D341Med (cell line): ENCODE measurements at places on chromosomes 12 and 14.
A peak's percentile ranks its signal among the peaks of the same experiment; 100 is the strongest.

- DNase-seq, result no peak
Measured at GRCh38 chr14:58722441-58722840, 84.7 kb downstream of the DACT1 start.

DNA sequence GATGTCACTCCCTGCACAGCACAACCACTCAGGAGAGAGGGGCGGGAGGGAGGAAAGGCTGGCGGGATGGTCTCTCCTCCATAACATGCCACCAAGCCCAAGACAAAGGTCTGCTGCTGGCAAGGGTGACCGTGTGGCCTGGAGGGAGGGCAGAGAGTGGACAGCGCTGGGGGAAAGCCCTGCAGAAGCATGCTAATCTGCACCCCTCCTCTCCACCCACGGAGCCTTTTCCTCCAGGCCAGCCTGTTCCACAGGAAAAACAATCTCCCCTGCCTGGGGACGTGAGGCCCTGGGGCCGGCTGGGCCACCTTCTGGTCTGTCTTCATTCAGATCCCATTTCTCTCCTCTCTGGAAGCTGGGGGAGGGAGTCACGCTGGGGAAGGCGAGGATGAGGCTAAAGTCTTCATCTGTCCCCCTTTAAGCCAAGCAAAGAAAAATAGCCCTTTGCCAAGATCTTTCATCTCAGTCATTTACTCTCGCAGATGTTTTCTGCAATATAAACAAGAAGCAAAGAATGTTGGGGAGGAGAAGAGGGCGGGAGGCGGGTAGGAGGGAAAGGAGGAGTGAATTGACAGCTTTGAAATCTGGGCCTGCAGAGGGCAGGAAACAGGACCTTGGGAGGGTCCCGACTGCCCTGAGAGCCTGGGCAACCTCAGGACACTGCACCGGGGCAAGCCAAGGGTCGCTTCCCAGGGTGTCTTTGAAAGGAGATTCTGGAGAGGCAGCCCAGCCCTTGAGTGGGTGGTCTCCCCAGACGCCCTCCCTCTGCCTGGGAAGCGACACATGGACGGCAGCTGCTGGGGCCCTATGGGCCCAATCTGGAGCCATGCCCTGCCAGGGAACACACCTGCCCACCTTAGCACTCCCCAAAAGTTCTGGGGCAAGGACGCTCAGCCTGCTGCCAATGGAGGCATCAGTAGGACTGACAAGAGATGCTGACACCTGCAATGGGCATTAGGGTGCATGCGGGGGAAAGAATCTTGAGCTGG lies 133.6 kb downstream of the ZFP36L1 start:
- no peak for DNase-seq

- DNase-seq, result no peak
Measured at GRCh38 chr14:93691042-93691780, 97.1 kb downstream of the PRIMA1 start.

DNA sequence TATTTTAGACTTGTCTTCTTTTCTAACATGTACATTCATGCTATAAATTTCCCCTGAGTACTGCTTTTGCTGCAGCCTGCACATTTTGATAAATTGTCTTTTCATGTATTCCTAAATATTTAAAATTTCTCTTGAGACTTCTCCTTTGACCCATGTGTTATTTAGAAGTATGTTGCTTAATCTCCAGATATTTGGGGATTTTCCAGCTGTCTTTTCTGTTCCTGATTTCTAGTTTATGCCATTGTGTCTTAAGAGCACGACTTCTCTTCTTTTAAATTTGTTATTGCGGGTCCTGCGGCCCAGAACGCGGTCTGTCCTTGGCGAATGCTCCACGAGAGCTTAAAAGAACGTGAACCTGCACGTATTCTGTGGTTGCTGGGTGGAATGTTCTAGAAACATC lies 136.4 kb downstream of the KIF26A start:
- DNase-seq, result no peak

DNA sequence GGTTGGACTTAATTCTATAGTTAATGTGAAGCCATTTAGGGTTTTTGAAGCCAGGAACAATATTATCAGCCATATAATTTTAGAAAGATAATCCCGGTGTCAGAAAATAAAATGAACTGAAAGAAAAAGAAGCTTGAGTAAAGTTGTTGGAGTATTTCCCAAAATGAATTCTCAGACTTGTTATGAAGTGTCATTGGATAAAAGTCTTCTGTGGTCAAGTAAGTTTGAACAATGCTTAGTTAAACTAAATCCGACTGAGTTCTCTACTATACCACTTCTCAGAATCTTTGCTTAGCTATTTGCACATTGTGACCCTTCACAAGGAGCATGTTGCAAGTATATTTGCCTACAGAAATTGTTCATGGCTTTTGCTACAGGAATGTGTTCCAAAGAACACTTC lies 17.5 kb upstream of the FLRT2 start:
- no peak for DNase-seq

- DNase-seq, result no peak
Measured at GRCh38 chr12:83190631-83191390, 504.1 kb downstream of the TMTC2 start.

DNA sequence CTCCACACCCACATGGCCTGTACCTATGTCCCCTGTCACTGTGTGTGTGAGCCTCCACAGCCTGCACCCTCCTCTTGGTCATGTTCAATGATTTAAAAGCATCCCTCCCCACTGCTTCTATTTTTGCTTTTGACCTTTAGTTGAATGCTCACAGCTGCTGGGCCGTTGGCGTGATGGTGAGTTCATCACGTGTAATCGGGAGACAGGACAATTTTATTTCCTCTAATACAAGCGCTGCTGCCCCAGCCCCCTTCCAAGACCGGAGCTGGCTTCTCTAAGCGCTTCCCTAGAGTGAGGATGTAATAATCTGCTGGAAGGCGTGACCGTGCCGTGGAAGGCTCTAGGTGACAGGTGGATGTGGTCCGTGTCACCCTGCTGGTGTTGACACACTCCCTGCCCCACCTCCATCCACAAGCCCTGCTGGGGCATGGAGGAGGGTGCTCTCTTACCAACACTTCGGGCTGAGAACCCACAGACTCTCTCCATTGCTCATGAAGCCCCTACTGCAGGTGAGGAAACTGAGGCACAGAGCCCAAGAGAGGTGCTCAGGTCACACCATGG lies 25.4 kb downstream of the CCDC85C start:
- no peak for DNase-seq

DNA sequence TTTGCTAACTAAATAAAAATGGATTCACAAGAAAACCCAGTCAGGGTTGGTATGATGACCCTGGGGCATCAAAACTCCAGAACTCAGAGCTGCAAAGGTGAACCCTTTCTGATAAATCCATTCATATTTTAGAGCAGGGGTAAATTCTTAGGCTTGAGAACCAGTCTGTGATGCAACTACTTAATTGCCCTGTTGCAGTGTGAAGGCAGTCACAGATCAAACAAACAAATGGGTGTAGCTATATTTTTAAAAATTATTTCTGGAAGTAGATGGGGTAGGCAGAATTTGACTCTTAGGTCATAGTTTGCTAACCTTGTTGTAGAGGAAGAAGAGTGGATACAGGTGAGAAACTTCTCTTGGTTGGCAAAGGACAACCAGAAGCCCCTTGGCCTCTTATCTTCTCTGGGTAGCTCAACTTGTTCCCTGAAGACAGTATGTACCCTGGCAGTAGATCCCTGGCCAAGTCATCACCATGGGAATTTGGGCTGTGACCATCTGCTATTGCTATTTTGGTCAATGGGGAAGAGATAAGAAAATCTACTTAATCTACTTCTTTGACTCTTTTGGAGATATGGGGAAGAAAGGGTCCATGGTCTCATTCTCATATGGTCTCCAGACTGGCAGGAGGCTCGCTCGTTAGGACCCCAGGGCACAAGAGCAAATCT lies 216.1 kb downstream of the PPM1H start:
- no peak for DNase-seq

- no peak for DNase-seq
Measured at GRCh38 chr14:81673930-81674329, 140.3 kb upstream of the SEL1L start.

- no peak for DNase-seq
Measured at GRCh38 chr12:31715283-31715825, 13.5 kb downstream of the AMN1 start.

- no peak for DNase-seq
Measured at GRCh38 chr12:122276242-122276641, 9.9 kb upstream of the VPS33A start.

DNA sequence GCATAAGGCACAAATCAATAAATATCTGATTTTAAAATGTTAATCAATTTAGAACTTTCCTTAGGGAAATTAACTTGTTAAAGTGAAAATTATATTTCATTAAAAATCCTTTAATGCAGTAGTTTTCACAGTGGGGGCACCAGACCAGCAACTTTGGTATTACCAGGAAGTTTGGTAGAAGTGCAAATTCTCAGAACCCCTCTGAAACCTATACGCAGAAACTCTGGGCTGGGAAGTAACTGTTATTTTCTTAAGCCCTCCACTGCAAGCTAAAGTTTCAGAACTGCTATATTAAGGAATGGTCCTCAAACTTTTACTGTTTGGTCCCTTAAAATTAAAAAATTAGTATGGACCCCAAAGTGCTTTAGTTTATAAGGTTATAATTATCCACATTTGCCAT lies 35.7 kb downstream of the GNPTAB start:
- no peak for DNase-seq

GRCh38 chr12:57474862-57475261 lies 4.8 kb downstream of the ARHGAP9 start:
- DNase-seq, result no peak

GRCh38 chr14:58832095-58832521 lies 194.3 kb downstream of the DACT1 start:
- no peak for DNase-seq

GRCh38 chr14:75023108-75023507 lies 20.4 kb downstream of the EIF2B2 start:
- DNase-seq, result no peak

- DNase-seq, result peak; percentile 72
Measured at GRCh38 chr14:49173765-49174373, 412.3 kb downstream of the RPS29 start.

DNA sequence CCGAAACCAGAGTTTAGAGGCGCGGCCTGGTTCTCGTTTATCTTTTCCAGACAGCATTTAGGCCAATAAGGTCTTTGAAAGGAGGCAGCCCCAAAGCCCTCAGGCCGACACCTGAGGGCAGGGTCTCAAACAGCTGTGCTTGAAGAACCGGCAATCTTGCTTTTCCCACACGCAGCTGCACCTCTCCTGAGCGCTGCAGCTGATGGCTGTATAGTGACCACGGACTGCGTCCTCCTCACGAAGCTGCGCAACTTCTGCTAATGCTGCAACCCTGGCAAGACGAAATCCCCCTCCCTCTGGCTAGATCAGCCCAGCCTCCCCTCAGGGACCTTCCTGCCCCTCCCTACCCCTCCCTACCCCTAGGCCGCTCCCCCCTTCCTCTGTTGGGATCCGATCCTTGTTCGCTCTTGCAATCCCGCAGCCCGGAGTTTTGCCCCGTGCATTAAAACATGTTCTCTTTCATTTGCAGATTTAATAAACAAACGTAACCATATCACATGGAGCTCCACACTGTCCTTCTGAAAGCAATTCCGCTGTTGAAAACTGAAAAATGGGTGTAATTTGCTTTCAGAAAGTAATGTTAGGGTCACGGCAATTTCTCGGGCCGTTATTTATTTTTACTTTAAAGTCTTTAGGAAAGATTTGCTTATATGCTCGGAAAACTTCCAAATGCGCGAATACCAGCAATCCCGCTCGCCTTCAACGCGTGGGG lies 4.8 kb upstream of the PAX9 start:
- DNase-seq, result no peak

- no peak for DNase-seq
Measured at GRCh38 chr12:93541578-93542225, 30.8 kb upstream of the SOCS2 start.

DNA sequence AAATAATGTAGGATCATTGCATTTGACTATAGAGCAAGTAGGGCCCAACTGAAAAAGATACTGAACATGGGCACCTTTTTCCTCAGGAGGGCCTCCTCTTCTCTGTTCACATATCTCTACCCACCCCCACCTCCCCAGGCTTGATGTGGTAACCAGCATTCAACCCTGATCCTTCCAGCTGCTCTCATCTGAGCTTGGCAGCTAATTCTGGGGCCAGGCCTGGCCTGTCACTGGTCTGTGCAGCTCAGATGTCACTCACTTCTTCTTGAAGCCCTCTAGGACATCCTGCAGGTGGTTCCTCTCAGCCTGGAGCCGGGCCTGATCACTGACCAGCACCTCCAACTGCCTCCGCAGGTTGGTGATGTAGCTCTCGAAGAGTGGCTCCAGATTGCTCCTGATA lies 2.1 kb downstream of the KRT84 start:
- no peak for DNase-seq

GRCh38 chr12:1531654-1532374 lies 62.6 kb downstream of the FBXL14 start:
- DNase-seq, result no peak

- no peak for DNase-seq
Measured at GRCh38 chr14:101062065-101062450, 158.5 kb upstream of the RTL1 start.

GRCh38 chr14:65281991-65282895 lies 130.3 kb upstream of the FUT8 start:
- DNase-seq, result no peak

GRCh38 chr12:32697445-32697844 lies 18.3 kb downstream of the DNM1L start:
- no peak for DNase-seq

- DNase-seq, result no peak
Measured at GRCh38 chr14:27660683-27661082, 1062.8 kb upstream of the NOVA1 start.

- DNase-seq, result peak; percentile 42
Measured at GRCh38 chr12:51949342-51950030, 2.0 kb upstream of the ACVR1B start.

DNA sequence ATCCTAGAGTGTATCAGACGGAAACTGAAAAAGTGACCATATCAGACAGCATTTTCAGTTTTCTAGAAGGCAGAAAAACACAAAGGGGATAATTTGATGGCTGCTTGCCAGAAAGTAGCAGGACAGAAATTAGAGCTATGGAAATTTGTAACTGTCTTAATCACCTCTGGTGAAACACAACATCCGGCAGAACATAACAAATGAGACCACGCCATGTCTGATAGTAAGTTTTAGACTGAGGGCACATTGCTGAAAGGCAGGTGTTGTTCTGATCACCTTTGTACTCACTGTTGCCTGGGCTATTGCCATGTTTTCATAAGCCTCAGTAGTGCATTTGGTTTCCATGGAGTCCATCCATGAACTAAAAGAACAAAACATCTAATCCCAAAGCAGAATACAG lies 290.3 kb downstream of the PAWR start:
- DNase-seq, result no peak

DNA sequence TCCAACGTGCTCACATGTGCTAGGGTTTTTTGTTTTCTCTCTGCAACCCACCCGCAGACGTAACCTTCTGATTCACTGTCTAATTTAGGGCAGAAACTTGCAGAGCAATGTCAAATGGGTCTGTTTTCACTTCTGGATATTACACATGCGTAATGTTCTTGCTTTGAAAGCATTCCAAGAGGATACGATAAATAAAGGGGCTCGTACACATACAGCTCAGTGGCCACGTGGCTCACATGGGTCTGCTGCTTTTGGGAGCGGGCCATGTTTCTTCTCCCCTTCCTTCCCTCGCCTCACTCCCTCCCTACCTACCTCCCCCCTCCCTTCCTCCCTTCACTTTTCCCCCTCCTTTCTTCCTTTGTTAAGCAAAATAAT lies 23.4 kb downstream of the CACNA1C start:
- DNase-seq, result no peak
